ENCODE measurements at places on chromosomes 3 and 15.

DNA sequence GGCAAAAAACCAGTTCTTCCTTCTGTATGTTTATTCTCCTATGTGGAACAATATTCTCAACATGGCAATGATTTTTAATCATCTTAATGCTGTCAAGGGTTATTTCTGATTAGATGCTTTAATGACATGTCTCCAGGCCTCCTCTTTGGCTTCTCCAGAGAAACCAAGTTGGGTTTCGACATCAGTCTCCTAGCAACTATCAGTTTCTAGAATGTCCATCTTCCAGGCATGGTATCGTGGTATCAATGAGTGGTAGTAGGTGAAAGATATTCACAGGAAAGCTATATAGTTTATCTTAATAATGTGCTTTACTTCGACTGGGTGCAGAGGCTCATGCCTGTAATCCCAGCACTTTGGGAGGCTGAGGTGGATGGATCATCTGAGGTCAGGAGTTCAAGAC is 128.5 kb downstream of the C3orf70 start:
- no peak for DNase-seq

- DNase-seq: no peak
Observed at GRCh38 chr3:39165518-39165917, 12.1 kb upstream of the CSRNP1 start.

- DNase-seq: no peak
Observed at GRCh38 chr15:70328679-70329115, 231.0 kb upstream of the TLE3 start.

DNA sequence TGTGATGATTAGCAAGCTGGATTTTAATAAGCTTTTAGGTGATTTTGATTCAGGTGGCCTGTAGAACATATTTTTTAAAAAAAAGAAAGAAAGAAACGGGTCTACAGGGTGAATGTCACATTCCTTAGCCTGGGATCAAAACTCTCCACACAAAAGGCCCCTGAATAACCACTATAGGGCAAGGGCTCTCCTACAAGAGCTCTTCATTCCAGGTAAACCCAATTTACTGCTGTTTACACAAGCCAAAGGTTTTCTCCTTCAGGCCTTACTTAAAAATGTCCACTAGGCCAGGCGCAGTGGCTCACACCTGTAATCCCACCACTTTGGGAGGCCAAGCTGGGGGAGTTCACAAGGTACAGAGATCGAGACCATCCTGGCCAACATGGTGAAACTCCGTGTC is 8.3 kb downstream of the MSL2 start:
- no peak for DNase-seq

- DNase-seq: no peak
Observed at GRCh38 chr15:80183886-80184285, 31.1 kb downstream of the FAH start.

- no peak for DNase-seq
Observed at GRCh38 chr3:5503136-5503535, 315.6 kb downstream of the EDEM1 start.

GRCh38 chr3:42549131-42549530 is 32.6 kb downstream of the SEC22C start:
- no peak for DNase-seq

DNA sequence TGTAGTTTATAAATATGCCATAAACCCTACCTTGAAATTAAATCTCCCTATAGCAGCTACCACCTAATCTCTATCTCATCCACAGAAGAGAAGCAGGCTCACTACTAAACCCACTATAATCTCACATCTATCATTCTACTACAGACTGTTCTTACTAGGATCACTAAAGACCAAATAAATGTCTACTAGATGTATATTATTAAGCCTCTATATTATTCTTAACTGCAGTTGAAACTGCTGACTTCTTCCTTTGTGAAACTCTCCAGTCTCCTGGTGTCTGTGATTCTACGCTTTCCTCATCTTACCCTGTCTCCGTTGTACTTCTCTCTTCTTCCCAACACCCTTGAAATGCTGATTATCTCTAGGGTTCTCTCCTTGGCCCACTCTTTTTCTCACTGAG is 1154.0 kb downstream of the IGSF11 start:
- no peak for DNase-seq

DNA sequence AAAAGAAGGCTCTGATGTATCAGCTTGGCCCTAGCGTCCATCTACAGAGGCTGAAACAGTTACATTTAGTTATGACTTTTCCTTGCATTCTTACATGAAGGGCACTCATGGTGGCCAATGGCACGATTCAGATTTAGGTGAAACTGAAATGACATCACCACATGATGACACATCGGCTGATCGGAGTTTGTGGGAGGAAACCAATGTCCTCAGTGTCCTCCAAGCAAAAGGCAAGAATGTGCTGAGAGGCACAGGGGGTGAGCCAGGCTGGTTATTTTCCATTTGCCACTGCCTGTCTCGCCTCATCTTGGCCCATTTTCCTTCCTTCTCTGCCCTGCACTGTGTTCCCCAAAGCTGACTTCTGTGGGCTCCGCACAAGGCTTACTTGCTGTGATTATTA is 34.4 kb downstream of the TARS3 start:
- DNase-seq: peak; percentile 19

DNA sequence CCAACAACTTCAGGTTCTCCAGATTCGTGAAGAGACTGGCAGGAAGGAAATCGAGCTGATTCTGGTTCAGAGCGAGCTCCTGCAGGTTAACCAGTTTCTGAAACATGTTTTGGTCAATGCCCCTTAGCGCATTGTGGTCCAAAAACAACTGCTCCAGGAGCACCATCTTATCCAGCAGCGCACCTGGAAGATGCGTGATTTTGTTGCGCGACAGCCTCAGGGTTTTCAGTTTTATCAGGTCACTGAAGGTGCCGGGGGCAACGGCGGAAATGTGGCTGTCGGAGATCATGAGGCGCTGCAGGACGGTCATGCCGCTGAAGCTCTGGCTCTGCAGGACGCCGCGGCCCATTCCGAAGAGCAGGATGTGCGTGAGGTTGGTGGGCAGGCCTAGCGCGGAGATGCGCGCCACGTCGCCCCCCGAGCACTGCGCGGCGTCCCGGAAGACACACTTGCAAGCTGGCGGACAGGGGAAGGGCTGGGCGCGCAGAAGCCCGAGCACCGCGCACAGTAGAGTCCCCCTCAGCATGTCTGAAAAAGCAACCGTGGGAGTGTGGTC is 1.2 kb downstream of the GP5 start:
- DNase-seq: peak; percentile 65

DNA sequence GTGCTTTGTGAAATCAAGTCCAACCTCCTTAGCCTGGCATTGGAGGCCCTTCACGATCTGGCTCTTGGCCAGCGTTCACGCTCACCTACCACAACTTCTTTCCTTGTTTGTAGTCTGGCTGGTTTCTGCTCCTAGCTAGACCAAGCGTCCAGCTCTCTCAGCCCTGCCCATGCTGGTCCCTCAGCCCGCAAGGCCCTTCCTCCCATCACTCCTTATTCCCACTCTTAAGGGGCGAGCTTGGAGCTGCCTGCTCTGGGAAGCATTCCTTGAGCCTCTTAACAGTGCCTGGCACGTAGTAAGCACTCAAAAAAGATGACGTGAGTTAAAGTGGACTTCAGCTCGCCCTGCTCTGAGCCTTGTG is 8.7 kb downstream of the SLC6A6 start:
- DNase-seq: no peak

DNA sequence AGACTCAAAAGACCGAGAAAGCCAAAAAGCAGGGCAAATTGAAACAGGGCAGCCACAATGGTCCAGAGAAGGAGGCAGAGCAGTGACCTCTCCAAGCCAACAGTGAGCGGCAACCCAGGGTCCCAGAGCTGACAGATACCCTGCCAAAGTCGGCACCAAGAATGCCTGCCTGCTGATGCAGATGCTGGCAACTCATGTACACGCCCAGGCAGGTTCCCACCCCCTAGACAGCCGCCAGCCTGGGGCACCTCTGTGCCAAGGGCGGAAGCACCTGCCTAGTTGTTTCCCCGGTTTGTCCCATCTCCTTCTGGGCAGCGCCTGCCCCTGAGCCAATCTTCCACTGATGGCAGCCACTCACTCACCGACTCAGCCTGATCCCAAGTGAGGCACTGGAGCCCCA is 22.1 kb downstream of the KLHL25 start:
- DNase-seq: no peak

DNA sequence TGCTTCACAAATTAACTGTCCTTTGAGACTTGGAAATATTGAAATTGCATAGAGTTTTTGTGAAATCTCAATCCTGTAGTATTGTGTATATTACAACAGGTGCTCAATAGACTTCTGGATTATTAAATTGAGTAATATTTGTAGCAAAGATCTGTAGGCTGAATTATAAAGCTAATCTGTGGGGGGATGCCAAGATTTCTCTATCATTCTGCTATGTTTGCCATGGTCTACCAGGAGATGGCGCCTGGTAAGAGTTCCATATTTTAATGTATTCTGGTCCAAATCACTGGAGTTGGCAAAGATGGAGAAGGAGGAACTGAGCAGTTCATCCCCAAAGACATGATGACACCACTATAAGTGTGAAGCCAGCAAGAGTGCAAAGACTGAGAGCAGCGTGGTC is 340.9 kb upstream of the TPRG1 start:
- DNase-seq: no peak

GRCh38 chr3:150697646-150698045 is 6.1 kb downstream of the ERICH6 start:
- no peak for DNase-seq

GRCh38 chr3:53236112-53236841 is 19.5 kb downstream of the TKT start:
- DNase-seq: peak; percentile 56

GRCh38 chr15:59885832-59886231 is 118.3 kb upstream of the FOXB1 start:
- no peak for DNase-seq

DNA sequence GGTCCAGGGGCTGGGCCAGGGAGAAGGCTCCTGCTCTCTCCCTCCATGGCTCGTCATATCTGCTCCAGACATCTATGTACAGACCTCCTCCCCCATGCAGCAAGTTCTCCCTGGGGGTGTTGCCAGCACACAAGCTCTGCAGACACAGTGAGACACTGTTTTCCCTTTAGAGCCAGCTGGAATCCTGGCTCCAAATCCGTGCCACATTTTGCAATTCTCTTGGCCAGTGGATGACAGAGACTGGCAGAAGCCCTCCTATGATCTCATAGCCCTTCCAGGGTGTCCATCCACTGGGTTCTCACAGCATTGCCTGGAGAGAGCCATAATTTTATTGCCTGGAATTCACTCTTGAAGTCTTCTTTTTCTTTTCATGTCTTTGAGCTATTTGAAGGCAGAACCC is 203.9 kb downstream of the TLE3 start:
- DNase-seq: peak; percentile 61

GRCh38 chr15:94259121-94259751 is 27.9 kb downstream of the MCTP2 start:
- DNase-seq: no peak

- no peak for DNase-seq
Observed at GRCh38 chr3:160757233-160758106, 1.4 kb downstream of the PPM1L start.

GRCh38 chr15:50810128-50810527 is 44.6 kb upstream of the SPPL2A start:
- no peak for DNase-seq

DNA sequence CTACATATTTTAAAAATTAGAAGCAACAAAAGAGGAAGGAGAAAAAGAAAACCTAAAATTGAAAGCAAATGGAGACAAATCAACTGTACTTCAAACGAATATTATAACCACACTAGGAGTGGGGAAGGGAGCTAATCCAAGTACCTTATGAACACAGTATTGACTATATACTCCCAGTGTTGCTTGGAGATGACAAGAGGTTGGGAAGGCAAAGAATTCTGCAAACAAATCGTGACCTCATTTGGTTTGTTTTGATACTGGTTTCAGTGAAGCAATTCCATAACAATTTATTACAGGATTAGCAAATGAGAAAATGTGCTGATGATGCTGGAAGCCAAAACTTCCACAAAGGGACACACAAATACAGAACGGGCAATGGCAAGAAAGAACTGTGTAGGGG is 268.1 kb downstream of the ULK4 start:
- no peak for DNase-seq

GRCh38 chr3:153130312-153130977 is 31.6 kb upstream of the RAP2B start:
- no peak for DNase-seq

DNA sequence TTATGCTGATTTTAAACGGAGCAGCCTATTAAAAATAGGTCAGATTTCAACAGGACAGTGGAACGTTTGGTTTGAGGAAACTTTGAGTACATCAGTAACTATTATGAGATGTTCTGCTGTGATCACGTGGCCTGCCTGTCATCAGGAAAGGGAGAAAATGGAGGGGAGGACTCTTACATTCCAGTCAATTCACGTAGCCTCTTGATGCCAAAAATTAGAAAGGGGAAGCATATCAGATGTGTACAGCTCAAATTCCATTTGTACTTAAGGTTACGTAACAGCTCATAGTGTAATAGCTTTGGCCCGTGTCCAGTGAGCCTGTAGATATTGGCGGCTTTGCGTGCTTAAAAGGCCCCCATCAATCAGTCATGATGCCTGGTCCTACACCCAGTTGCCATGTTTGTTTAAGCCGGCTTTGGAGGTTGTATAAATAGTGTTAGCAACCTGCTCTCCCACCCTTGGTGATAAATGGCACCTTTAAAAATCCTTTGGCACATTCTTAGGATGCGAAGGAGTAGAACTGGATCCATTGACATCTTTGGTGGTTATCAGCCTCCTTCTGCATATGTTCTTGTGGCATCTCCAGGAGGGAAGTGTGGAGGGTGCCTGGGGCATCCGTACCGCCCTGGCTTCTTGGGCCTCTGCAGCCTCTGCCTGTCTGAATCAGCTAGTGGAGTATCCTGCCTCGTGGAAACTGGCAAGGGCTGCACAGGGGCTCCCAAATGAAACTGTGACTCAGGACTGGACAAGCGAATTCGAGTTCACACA is 163.9 kb downstream of the THSD4 start:
- peak; percentile 91 for DNase-seq

- peak; percentile 16 for DNase-seq
Observed at GRCh38 chr3:81789691-81790090, 28.2 kb upstream of the GBE1 start.

DNA sequence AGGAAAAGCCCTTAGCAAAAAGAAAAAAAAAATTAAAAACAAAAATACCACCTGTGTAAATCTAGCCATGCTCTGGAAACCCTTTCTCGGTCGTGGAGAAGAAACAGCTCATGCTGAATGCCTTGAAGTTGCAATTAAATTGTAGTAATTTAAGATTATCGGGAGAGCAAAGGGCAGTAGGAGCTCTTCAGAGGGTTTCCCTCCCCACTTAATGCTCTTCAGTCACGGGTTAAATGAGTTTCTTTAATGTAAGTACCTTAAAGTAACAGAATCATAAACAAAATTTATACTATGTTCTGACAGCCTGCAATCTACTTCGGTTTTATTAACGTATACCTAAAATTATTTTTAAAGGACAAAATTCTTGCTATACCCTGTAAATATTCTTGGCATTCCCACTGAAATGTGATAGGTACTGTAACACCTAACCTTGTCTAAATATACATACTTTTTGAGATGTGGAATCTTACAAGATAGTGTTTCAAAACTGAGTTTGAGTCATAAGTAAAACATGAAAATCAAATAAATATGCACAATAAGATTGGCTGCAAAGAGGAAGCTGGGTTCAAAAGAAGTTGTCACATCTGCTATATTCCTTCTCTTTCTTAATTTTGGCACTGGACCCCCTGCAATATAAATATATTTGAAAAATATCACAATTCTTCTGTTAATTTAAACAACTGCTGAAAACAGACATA is 5.3 kb downstream of the FOXP1 start:
- no peak for DNase-seq
